ENCODE measurements at places on chromosomes 12 and 14.

- no peak for DNase-seq
Observed at GRCh38 chr12:104309446-104309993, 6.0 kb downstream of the EID3 start.

- DNase-seq = peak; percentile 32
Observed at GRCh38 chr12:39764944-39765560, 145.4 kb upstream of the ABCD2 start.

DNA sequence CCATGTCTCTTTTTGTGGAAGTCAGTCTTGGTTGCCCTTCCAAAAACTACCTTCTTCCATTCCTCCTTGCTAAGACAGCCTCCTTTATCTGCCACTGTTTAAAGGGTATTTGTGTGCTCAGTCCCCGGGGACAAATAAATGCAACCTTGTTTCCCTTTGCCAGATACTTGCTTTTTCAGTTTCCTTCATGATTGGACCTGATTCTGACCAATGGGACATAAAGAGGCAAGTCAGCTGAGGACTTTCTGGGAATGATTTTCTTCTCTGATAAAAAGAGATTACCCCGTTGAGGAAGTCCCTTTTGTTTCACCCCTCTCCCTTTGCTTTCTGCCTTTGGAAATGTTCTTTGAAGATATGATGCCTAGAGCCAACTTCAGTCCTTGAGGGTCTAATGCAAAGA lies 7.4 kb upstream of the TUBA1B start:
- no peak for DNase-seq

GRCh38 chr14:92040431-92041051 lies 682 bp upstream of the TRIP11 start:
- DNase-seq = no peak

- no peak for DNase-seq
Observed at GRCh38 chr12:128823216-128823915, 392 bp downstream of the SLC15A4 start.

- DNase-seq = no peak
Observed at GRCh38 chr14:53599221-53599945, 357.2 kb downstream of the BMP4 start.

GRCh38 chr12:94426049-94426448 lies 33.6 kb downstream of the CEP83 start:
- DNase-seq = no peak

All from B cell (primary cell).